T-helper 2 cell (primary cell): ENCODE measurements at places on chromosomes 12 and 14.
A peak's percentile ranks its signal among the peaks of the same experiment; 100 is the strongest.

GRCh38 chr12:115943310-115943629 lies 334.2 kb downstream of the MED13L start:
- DNase-seq: no peak

DNA sequence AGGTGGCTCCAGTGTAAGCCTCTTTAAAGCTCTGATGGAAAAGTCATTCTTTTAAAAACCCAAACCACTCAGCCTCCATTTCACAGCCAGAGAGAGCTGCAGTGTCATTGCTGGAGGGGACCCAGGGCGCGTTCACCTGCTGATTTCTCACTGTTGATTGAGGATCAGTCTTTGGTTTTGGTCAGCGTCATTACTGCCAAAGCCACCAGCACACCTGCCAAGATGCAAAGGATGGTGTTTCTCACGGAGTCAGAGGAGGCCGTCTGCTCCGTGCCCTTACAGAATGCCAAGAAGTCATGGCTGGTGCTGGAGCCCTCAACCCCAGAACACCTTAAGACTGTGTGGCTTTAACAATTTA lies 32.8 kb upstream of the BATF start:
- no peak for DNase-seq

- no peak for DNase-seq
These were observed 44.2 kb upstream of the FOS start for GRCh38 chr14:75234173-75235115.

DNA sequence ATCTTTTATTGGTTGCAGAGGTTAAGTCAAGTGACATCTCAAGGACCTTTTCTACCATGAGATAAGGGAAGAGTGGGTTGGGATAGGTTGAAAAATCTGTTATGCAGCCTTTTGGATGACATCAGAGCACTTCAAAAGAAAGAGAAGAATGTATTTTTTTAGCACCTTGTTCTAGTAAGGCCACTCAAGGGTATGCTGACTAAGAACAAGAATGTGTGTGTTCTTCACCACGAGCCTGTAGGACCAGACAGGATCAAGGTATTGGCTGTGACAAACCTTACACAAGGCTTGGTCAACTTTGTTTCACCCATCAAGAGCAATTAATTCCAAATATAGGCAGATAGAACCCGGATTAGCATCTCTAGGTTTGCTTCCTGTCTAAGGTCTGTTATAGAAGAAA lies 142.5 kb downstream of the SAMD4A start:
- DNase-seq: no peak

GRCh38 chr14:100677554-100678468 lies 48.9 kb upstream of the DLK1 start:
- no peak for DNase-seq

- DNase-seq: no peak
These were observed 31.6 kb downstream of the LIMA1 start for GRCh38 chr12:50251619-50252252.

GRCh38 chr12:65799331-65799730 lies 25.0 kb upstream of the HMGA2 start:
- DNase-seq: no peak

DNA sequence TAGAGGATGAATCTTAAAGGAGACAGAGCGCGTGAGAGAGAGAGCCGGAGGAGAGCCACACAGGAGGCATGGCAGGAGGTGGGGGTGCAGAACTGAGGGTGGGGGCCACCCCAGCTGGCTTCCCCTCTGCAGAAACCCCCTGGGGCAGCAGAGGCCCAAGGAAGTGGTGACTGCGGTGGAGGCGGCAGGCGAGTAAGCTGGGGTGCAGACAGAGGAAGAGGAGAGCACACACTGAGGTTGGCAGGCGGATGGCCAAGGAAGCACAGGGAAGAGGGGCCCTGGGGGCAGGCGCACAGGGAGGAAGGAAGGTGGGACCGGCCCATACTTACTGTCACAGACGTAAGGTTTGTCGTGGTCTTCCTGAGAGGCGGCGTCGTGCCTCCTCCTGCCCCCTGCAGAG lies 179.8 kb downstream of the DPF3 start:
- no peak for DNase-seq

- DNase-seq: no peak
These were observed 160.1 kb downstream of the KTN1 start for GRCh38 chr14:55739967-55740648.

DNA sequence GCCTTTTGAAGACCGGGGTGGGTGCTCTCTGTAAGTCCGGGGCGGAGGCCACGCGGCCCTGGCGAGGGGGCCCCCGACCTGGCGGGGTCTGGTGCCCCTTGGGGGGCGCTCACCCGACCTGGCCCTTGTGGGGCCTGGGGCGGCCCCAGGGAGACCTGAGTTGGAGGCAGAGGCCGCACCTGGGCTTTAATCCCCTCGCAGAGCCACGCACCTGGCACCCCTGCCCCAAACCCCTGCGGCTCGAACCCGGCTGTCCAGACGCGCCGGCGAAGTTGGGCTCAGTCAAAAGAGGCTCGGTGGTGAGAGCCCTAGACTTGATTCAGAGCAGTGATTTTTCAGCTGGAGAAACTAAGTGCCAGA lies 267 bp downstream of the CFAP251 start:
- DNase-seq: no peak

GRCh38 chr12:63808631-63809030 lies 28.9 kb downstream of the RXYLT1 start:
- DNase-seq: no peak

DNA sequence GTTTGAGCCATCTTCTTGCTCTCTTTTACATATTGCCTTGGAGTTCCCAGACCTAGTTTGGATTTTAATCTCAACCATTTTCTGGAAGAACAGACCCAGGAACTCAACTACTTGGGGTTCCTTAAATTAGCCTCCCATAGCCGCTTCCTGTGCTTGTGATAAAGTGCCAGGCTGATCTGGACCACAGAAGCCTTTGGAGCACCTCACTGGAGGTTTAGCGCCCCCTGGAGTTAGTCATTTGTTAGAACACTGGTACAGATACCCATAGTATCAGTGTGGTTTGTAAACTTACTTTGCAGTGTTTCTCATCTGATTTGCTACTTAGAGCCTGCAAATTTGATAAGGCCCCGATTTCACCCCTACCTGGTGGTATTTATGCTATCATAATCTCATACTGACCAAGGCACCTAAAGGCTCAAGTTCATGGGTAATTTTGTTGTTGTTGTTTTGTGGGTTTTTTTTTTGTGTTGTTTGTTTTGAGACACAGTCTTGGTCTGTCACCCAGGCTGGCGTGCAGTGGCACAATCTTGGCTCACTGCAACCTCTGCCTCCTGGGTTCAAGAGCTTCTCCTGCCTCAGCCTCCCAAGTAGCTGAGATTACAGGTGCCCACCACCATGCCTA lies 3.7 kb downstream of the UNC119B start:
- peak; percentile 39 for DNase-seq

GRCh38 chr12:127125607-127126259 lies 1141.2 kb upstream of the TMEM132C start:
- peak; percentile 22 for DNase-seq

DNA sequence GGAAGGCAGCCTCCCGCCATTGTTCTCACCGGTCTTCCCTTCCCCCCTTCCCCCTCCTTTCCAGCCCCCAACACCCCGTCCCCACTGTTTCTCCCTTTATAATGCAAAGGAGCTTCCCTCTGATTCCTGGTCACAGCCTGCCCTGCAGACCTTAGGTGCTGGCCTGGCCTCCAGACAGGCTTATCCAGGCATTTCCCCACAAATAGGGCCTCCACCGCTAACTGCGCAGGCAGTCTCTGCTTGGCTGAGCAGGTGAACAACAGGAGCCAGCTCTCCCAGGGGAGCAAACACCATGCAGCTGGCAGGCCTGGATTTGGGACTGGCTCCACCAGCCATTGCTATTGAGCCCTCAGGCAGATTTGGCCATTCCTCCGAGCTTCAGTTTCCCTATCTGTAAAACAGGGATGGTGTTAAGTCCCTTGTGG lies 46.0 kb downstream of the SMIM41 start:
- no peak for DNase-seq

DNA sequence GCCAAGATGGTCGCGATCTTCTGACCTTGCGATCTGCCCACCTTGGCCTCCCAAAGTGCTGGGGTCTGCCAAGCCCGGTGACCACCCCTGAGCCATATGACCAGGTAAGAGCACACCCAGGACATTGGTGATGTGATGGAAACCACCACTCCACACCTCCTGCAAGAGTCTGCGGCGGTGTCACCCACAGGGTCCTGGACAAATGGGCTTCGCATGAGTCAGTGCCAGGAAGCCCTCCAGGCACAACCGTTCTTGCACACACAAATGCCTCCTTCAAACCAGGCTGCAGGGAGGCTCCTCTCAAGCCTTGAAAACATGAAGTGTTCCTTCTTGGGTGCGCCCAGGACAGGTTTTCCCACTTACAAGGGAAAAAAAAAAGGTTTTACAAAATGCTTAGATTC lies 16.6 kb downstream of the PITPNM2 start:
- no peak for DNase-seq

DNA sequence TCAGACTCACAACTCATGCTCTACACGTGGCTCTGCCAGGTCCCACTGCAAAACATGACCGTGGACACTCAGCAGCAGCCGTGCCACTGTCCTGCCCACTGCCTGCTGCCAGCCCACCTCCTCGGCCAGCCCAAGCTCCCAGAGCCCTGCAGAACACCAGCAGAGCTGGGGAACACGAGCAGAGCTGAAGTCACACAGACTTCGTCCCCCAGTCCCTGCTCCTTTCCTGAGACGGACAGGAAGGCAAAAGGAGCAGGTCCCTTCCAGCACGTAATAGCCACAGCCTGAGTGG lies 152.1 kb downstream of the DPF3 start:
- no peak for DNase-seq

DNA sequence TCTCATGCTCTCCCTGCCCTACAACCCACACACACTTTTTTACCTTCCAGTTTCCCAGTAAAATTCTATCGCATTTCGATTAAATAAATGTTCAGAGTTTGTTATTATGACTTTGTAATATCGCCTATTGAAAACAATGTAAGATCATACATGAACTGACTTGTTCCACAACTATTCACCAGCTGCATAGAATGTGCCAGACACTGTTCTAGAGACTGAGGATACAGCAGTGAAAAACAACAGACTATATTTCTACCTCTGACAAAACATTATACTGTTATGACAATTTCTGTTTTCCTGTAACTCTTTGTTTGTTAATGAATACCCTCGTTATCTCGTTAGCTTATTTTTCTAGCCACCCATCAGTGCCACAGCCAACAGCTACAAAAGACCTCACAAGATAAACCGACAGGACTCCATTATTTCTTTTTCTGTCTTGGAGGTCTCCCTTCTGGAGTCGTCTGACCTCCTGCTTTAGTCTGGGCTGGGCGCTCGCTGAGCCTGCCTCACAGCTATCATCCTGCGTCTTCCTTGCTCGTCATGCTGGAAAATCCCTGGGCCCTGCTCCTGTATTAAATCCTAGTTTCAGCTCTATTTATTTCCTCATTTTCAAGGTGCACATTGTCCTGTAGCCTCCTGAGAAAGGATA lies 498.9 kb downstream of the DIO2 start:
- DNase-seq: no peak

GRCh38 chr14:36975834-36976233 lies 196.6 kb downstream of the SLC25A21 start:
- no peak for DNase-seq

- DNase-seq: no peak
These were observed 351.0 kb downstream of the NAV3 start for GRCh38 chr12:78181544-78182162.

GRCh38 chr14:104881369-104881979 lies 16.4 kb downstream of the CEP170B start:
- no peak for DNase-seq

GRCh38 chr14:94584591-94585280 lies 3.5 kb downstream of the SERPINA5 start:
- no peak for DNase-seq

DNA sequence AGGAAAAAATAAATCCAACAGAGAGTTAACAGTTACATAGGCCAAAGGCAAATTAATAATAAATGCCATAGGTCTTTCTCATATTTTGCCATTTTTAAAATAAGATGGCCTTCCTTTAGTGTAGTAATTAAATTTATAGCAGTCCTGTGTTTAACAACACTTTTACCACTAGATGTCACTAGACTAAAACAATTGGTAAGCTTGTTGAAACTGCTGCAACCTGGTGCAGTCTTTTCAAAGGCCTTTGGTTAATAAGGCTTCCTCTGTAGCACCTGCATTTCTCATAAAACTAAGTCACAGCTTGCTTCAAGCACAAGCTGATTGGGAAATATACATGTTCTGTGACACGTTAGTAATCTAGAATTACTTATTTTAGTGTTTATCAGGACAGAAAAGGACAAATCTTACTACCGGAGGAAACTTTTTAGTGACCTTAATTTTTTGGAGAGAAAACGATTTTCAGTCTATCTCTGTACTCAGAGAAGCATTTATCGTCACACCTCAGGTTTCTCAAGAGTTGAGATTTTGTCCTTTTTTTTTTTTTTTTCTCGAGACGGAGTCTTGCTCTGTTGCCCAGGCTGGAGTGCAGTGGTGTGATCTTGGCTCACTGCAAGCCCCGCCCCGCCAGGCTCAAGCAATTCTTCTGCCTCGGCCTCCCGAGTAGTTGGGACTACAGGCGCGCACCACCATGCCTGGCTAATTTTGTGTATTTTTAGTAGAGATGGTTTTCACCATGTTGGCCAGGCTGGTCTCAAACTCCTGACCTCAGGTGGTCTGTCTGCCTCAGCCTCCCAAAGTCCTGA lies 20.0 kb downstream of the BORCS5 start:
- DNase-seq: no peak

GRCh38 chr12:12467688-12468261 lies 94.9 kb downstream of the DUSP16 start:
- peak; percentile 83 for DNase-seq

DNA sequence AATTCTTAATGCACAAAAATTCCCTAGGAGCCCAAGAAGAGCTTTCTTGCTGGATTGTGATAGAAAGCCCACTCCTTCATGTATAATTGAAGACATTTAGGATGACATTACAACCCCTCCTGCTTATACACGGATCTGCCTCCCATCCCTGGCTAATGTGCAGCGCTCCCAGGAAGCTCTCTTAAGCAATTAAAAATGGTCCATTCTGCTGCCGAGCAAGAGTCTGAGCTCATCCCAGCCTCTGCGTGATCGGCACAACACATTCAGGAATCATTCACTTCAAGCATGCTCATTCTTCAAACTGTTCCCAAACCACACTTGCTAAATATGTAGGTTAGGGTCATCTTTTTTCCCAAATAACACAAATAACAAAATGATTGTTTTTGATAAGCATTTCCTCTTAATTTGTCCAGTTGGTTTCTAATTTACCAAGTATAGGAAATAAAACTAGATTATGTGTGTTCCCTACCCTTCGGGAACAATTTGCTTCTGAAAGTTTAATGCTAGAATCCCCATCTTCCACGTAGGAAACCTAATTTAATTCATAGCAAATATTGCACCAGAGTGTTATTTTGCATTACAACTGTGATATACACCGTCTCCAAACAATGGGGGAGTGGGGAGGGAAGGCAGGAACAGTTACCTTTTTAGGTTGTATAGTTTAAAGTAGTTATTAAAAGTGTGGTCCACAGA lies 17.3 kb upstream of the TMEM233 start:
- no peak for DNase-seq

- peak; percentile 97 for DNase-seq
These were observed at the start of the genes POLE and PXMP2 for GRCh38 chr12:132687211-132688164. Gene POLE, minus strand, starts transcription at chr12:132687342. Its CDS starts 27 bp downstream, at chr12:132687315. Gene PXMP2, plus strand, starts transcription at chr12:132687587. Its CDS starts 84 bp downstream, at chr12:132687671.

DNA sequence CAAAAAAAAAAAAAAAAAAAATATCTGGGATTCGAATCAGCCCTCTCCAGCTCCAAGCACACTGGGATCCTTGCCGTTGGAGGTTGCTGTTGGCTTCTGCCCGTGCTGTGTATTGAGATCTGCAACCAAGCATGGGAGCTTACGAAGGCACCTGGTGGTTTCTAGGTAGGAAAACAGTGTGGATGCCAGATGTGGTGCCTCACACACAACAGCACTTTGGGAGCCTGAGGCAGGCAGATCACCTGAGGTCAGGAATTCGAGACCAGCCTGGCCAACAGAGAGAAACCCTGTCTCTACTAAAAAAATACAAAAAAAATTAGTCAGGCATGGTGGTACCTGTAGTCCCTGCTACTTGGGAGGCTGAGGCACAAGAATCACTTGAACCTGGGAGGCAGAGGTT lies 47.4 kb downstream of the ATF7 start:
- no peak for DNase-seq
